ENCODE measurements at places on chromosomes 7 and 10. TPM values are rescaled to one million over a fixed set of nuclear protein-coding genes. Genes with fewer than 3 reads are reported as not detected.

DNA sequence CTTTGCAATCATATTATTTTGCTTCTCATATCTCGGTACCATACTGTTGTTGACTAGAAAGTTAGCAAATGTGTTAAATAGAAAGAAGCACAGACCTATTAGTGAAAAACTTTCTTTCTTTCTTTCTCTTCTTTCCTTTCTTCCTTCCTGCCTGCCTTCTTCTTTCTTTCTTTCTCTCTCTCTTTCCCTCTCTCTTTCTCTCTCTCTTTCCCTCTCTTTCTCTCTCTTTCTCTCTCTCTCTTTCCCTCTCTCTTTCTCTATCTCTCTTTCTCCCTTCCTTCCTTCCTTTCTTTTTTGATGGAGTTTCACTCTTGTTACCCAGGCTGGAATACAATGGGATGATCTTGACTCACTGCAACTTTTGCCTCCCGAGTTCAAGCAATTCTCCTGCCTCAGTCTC is 1160.6 kb downstream of the GATA3 start:
- H3K4me1 ChIP-seq = no peaks in the 10 kb centered on the region
- H3K27ac ChIP-seq = no peak overlapping the region
- no peak for DNase-seq
- no peaks in the 10 kb centered on the region for H3K36me3 ChIP-seq

- H3K27ac ChIP-seq = no peak overlapping the region
- no peaks in the 10 kb centered on the region for H3K4me1 ChIP-seq
- no peaks in the 10 kb centered on the region for H3K27me3 ChIP-seq
- no peak for DNase-seq
- no peaks in the 10 kb centered on the region for H3K36me3 ChIP-seq
Observed at GRCh38 chr10:26527018-26527417, 88.9 kb downstream of the APBB1IP start.

DNA sequence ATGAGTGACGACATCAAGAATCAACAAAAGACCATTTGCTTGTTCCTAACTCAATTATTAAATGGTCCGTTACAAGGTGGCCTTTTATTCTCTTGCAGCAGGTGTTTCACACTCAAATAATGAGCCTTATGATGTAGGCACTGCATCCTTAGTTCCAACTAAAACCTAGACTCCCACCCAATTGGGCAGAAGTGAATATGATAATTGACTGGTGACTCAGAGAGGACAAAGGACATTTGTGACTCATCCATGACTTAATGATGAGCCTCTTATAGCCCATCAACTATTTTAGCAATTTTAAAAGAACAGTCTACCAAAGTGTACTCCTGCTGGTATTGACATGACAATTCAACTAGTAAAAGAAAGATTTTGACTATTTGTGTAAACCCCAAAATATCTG is 1027.8 kb upstream of the PHF14 start:
- no peaks in the 10 kb centered on the region for H3K4me1 ChIP-seq
- no peaks in the 10 kb centered on the region for H3K36me3 ChIP-seq
- DNase-seq = no peak
- H3K4me3 ChIP-seq = no peak overlapping the region
- no peaks in the 10 kb centered on the region for H3K27me3 ChIP-seq

DNA sequence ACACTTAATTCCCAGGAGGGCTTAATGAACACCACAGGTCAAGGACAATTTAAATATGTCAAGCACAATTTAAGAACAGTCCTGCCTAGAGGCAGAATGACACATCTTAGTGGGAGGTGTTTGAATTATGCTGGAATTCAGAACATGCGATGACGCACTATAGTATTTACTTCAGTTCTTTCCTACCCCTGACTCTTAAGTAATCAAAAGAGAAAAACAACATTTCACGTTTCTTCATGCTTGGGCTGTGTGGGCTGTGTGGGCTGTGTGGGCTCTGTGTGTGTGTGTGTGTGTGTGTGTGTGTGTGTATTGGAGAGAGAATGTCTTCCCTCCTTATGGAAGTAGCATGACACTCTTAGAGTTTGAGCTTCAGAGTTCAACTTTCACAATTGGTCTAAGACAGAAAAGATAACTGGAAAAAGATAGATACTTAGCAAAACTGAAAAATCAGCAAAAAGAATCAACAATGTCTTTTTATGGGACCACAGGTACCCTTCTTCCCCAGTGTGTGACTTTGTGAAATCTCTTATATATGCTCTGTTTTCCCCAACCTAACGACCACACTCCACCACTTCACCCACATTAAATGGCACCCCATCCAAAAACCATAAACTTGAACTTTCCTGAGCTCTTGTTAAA is 33.7 kb upstream of the CABCOCO1 start:
- no peaks in the 10 kb centered on the region for H3K36me3 ChIP-seq
- no peak overlapping the region for H3K27ac ChIP-seq
- H3K4me1 ChIP-seq = no peaks in the 10 kb centered on the region
- H3K4me3 ChIP-seq = no peak overlapping the region

DNA sequence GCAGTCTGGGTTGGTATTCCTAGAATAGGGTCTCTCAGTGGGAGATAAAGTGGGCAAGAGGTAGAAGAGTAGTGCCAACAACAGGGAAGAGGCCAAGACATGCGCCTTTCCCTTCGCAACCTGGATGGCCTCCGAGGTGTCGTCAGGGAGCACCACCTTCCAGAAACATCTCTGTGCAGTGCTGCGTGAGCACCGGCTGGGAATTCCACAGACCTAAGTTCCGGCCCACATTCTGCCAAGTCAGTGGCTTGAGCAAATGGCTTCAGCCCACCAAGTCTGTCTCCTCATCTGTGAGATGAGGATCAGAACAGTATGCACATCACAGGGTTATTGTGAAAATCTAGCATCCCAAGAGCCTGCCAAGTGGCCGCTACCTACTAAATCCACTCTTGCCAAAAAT is 40.6 kb downstream of the CCDC3 start:
- no peak overlapping the region for H3K4me3 ChIP-seq
- no peaks in the 10 kb centered on the region for H3K36me3 ChIP-seq
- no peaks in the 10 kb centered on the region for H3K4me1 ChIP-seq
- DNase-seq = no peak
- H3K27me3 ChIP-seq = no peaks in the 10 kb centered on the region
- no peak overlapping the region for H3K27ac ChIP-seq

DNA sequence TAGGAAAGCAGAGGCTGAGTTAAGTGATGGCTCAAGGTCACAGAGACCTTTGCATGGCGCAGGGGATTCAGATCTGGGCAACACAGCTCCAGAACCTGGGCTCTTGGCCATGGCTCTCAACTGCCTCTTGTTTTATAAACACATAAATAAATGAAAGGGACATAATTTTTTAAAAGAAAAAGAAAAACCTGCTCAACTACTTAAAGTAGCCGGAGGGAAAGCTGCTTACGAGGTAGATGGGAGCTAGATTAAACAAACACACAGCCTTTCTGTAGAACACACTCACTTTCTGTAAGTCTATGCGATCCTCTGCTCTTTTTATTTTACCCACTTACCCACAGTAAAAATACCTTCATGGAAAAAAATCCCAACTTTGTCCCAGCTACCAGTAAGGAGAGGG is 81.3 kb downstream of the PIP4K2A start:
- no peak overlapping the region for H3K27ac ChIP-seq
- no peaks in the 10 kb centered on the region for H3K27me3 ChIP-seq
- peaks cover 8% of the 10 kb centered on the region for H3K4me1 ChIP-seq
- no peak for DNase-seq
- no peaks in the 10 kb centered on the region for H3K36me3 ChIP-seq
- H3K4me3 ChIP-seq = no peak overlapping the region

DNA sequence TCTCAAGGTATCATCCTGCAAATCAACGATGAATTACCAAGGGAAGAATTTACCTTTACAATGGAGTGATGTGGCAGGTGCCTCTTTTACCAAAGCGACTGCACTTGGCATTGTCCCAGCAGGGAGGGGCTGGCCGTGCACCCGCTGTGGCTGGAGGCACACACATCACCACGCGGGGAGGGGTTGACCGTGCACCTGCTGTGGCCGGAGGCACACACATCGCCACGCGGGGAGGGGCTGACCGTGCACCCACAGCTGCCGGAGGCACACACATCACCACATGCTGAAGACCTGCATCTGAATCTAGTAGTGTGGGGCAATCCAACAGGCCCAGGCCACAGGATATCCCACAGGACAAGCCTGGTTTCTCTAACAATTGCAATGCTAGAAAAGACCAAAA is 493.5 kb downstream of the DNAJB6 start:
- H3K27ac ChIP-seq = no peak overlapping the region
- DNase-seq = no peak

DNA sequence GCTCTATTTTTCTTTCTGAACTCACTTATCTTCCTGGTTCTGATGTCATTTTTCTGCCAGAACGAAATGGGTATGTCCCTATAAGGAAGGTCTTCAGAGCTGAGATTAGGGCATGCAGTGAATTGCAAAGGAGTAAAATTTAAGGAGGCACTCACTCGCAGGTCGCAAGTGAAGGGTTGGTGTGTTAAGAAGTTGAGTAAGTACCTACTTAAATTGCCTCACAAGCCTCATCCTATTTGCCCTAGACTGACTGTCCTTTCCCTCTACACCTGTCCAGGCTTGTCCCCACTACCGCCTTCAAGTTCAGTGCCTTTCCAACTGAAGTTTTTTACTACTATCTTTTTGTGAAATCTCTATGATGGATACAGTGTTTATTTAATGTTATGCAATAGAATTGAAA is 191.5 kb downstream of the AHR start:
- H3K27me3 ChIP-seq = no peaks in the 10 kb centered on the region
- DNase-seq = no peak
- no peaks in the 10 kb centered on the region for H3K4me1 ChIP-seq
- H3K36me3 ChIP-seq = no peaks in the 10 kb centered on the region
- H3K4me3 ChIP-seq = no peak overlapping the region

The LIMK1 gene
- 56.3 TPM for total RNA-seq

The NOBOX gene
- not detected for total RNA-seq

The SPRN gene
- not detected for total RNA-seq
